ENCODE measurements at places on chromosomes 3 and 15.

DNA sequence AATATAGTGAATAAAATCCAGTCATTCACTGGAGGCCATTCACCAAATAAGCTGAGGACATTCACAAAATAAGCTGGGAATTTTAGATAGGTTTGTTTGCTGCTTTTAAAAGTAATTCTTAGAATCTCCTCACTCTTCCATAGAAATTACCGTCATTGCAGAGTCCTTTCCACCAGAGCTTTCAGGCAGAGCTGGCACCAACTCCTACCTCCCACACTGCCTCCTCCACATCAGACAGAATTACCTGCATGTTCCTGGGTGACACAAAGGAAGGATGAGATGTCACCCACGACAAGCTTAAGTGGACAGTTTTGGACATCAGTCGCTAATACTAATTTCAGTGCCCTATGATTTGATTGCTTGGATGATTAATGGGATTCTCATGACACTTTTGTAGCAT lies 1113.2 kb downstream of the IGSF11 start:
- DNase-seq: no peak

DNA sequence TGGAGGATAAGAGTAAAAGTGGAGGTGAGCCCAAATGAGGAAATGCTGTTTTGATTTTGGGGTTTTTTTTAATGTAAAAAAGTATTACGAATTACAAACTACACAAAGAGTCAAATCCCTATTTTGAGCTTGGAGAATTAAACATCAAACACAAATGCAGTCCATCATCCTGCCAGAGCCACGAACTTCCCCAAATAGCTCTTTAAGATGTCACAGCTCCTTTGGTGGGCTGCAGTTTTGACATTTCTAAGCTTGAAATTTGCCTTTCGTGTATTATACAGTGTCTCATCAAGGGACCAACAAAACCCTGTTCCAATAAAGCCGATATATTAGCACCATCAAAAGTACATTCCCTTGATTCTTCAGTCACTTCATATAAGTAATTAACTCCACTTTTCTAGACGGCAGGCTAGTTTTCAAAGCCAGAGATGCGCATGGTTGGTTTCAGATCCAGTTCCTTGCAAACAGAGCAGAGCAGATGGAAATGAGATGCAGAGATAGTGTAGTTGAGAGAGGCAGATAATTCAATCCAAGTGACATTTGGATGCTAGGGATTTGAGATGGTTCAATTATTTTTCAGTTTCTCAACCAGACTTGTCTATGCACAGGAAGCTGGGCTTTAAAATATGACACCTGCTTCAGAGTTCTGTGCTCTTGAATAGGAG lies 580.9 kb downstream of the EDEM1 start:
- DNase-seq: no peak

- no peak for DNase-seq
Measured at GRCh38 chr15:38854506-38854905, 289.9 kb upstream of the RASGRP1 start.

- DNase-seq: no peak
Measured at GRCh38 chr3:152737021-152737908, 97.7 kb upstream of the P2RY1 start.

- DNase-seq: no peak
Measured at GRCh38 chr15:43871835-43872234, 45.0 kb downstream of the WDR76 start.
